ENCODE measurements at places on chromosomes 13 and 19.

DNA sequence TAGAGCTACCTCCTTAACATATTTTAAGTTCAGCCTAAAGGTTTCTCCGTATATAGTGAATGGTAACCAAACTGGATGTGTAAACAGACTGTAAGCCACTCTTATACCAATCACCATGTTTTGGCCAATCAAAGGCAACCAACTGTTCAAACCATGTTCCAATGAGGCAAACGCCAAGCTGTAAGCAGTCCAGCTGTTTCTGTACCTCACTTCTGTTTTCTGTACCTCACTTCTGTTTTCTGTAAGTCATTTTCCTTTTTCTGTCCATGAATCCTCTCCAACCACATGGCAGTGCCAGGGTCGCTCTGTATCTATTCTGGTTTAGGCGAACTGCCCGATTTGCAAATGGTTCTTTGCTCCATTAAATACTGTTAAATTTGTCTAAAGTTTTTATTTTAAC lies 24.4 kb downstream of the COMMD6 start:
- DNase-seq: no peak

DNA sequence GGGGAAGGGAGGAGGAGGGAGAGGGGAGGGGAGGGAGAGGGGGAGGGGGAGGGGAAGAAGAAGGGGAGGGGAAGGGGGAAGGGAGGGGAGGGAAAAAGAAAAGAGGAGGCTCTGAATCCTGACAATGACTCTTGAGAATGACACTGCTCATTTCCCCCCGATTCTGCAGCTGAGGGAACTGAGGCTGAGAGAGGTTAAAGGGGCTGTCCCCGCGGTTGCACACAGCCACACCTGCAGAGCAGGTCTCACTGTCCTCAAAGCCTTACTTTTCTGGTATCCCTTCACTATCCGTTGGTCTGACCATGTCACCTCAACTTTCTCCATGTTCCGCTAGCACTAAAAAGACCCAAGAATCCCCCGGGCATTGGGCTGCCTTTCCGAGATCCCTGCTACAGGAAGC lies 35.4 kb downstream of the CYP4F2 start:
- no peak for DNase-seq

DNA sequence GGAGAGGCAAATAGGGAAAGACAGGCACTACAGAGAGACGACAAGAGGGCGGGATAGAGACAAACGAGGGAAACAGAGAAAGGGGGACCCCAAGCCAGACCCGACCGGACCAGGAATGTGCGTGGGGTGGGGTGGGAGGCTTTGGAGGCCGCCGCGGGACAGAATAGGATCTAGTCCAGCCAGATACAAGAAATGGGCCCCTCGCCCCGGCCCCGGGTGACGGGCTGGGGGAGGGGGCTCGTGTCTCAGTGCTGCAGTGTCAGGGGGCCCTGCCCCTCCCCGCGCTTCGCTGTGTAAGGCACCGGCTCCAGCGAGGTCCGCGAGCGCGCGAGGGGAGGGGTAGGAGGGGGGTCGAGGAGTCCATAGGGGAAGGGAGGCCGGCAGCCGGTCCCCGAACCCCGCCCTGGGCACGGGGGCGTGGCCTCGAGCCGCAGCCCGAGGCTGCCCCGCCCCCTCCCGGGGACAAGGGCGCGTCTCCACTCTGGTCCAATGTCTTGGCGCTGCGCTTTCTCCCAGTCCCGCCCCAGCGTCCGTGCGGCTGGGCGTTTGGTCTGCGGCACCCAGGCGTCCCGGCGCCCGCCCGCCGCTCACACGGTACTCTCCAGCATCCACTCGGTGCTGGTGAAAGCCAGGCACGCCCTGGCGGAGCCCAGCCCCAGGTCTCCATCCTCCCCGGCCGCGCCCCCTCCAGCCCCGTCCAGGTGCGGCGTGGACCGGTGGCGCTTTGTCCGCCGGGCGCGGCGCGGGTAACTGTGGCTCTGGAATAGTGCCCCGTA lies 11.0 kb downstream of the IFNL1 start:
- no peak for DNase-seq

DNA sequence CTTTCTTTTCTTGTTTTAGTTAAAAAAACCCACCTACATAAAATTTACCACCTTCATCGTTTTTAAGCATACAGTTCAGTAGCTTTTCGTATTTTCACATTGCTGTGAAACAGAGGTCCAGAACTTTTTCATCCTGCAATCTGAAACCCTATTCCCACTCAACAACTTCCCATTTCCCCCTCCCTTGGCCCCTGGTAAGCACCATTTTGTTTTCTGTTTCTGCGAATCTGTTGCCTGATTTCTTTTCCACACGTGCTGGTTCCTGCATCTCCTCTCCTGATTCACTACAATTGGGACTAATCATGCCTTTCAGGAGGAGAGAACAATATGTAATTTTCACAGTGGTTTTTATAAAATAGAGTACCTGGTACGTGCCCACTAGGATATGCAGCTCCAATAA lies 149.2 kb upstream of the RNF113B start:
- DNase-seq: no peak

DNA sequence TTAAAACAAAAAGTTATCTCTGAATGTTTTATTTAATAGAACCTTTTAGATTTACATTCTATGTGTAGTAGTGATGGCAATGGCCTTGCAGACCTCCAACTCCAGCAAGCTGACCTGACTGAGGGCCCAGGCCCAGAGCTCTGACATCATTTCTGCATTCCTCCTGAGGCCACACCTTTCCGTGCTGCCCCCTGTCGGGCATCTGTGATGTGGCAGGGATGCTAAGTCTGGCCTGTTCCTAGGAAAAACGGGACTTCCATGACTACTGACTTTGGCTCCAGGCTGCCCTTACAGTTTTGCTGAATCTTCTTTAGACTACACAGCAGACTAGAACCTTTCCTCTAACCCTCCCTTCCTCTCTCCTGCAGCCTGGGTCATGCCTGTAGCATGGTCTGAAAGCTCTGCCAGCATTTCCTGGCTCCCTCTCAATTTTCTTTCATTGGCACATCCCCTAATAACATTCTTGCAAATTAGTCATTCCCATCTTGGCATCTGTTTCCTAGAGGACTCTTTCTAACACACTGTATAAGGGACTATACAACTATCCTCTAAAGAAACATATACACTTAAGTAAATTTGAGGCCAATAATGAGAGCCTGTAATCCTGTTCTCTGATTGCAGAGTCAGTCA lies 249.1 kb downstream of the GPC5 start:
- no peak for DNase-seq

DNA sequence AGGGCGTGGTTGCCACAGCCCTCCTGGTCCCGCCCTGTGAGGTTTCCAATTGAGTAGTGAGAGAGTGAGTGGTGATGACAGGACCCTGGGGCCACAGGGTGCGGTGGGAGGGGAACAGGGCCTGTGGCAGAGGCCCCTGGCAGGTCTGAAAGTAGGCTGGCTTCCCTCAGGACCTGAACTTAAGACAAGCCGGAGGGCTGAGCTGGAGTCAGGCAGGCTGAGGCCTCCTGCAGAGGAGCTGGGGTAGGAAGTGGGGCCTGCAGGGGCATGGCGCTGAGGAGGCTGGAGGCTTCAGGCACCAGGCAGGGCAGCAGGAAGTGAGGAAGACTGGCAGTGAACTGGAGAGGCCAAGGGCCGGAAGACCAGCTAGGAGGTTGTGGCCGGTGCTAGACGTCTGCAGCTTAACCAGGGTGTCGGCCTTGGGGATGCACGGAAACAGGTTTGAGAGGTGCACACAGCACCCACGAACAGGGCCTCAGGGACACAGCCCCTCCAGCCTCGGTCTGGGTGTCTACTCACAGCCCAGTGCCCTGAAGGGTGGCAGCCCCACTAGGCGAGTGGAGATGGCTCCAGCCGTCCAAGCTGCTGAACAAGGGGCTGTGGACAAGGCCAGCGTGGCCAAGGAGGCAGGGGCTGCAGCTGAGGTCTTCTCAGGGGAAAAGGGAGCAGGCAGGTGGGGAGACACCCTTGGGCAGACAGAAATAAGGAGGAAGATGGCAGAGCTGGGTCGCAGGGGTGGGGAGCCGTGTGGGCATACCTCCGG lies 17.8 kb downstream of the POP4 start:
- DNase-seq: no peak

DNA sequence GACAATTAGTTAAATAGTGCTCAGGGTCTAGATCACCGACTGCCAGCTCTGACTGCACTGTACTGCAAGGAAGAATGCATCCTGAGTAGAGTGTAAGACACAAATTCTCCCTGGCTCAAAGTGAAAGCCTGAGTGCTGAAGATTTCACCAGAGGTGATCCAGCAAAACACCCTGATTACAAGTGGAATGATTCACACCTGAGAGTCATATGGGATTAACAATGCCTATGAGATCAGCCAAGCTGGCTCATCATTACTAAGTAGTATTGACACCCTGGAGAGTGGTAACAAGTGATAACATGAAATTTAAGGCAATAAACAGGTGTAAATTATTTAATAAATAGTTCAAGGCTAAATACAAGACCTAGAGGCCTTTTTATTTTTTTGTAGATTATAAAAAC lies 403.8 kb upstream of the PRR20A start:
- no peak for DNase-seq

Data from central memory CD8-positive, alpha-beta T cell (primary cell).